ENCODE measurements at places on chromosomes 7 and 10.
A peak's percentile ranks its signal among the peaks of the same experiment; 100 is the strongest.

- DNase-seq, result no peak
Observed at GRCh38 chr7:39550411-39550810, 15.8 kb upstream of the YAE1 start.

DNA sequence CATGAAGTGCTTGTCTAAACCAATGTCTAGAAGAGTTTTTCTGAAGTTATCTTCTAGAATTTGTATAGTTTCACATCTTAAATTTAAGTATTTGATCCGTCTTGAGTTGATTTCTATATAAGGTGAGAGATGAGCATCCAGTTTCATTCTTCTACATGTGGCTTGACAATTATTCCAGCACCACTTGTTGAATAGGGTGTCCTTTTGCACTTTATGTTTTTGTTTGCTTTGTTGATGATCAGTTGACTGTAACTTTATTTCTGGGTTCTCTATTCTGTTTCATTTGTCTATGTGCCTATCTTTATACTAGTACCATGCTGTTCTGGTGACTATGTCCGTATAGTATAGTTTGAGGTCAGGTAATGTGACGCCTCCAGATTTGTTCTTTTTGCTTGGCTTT lies 426.6 kb upstream of the CHRM2 start:
- DNase-seq, result no peak

DNA sequence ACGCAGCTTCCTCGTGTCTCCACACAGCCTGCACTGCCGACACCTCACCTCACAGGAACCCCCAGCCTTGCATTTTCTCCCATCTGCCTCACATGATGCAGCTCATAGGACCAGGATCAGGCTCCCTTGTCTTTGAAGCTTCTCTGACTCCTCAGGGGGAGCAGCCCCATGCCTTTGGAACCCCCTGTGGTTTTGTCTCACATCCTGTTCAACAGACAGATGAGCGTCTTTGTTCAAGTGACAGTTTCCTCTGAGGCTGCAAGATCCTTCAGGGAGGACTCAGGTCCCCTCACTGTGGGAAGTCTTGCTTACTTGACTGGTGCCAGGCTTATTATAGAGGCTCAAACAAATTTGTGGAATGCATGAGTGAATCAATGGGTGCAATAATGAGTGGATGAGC lies 667.1 kb downstream of the INHBA start:
- DNase-seq, result no peak

DNA sequence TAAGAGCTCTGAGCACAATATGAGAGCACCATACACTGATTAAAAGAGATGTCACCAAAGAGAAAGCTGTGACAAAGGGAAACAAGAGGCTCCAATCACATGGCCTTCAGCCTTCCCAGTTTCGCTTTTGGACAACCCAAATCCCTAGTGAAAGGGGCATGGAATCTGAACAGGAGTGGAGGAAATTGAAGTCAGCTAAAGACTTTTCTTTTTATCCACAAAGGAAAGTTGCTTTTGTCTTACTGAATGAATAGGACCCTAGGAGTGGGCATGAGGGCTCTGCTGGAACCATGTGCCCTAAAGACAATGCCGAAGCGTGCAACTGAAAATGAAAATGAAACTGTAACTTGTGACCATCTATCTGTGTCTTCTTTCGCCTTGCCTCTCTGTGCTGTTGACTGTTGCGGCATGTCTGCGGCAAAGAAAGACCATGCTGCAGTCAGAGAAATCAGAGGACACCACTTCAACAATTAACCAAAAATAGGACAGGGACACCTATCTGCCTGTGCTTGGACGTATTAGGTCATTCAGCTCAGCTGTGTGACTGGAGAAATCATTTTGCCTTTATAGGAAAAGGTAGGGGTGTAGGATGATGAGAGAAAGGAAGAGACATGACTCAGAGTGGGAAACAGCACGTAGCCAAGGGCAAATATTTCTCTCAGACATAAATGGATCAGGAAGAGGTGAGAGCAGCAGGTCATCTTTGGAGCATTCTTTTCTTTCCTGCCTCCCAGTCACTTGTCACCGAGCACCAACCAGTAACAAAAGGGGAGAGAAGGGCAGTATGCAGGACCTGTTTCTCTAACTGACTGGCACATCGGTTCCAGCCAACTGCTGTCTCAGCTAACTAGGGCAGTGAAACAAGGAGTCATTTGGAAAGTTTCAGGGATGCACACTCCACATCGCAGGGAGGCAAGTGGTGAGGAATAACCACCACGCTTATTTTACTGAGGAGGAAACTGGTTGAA lies 12.3 kb downstream of the CAV2 start:
- DNase-seq, result no peak

DNA sequence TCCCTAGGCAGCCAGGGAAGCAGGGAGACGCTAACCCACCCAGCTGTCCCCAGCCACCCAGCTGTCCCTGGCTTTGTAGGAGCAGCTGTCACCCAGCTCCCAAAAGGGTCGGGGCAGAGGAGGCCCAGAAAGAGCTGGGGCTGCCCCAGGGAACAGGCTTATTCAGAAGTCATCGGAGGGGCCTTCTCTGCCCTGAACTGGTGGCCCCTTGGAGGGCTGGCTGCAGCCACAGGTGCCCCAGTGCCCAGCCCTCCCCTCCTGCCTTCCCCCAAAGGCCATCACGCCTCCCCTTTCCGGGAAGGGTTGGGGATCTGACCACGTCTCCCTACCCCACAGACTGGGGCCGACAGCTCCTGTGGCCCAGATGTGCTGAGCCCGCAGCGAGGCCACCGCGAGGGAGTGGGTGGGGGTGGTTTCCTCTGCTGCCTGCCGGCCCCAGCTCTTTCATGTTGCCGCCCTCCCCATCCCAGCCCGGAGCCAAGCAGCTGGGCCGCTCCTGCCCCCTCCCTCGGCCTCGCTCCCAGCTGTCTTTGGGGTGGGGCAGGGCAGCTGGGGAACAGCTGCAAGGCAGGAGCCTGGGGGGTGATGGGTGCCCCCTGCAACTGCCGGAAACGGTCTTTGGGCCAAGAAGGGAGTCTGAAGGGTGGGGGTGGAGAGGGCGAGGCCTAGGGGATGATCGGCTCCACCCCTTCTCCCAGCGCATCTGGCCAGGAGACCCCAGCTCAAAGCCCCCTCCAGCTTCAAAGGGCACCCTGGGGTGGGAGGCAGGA lies 16.8 kb downstream of the TRIM8 start:
- DNase-seq, result peak; percentile 66
